Naive thymus-derived CD4-positive, alpha-beta T cell (primary cell): ENCODE measurements at places on chromosomes 16 and 17. TPM values are rescaled to one million over a fixed set of nuclear protein-coding genes. Genes with fewer than 3 reads are reported as not detected.

The CHD9NB gene
- total RNA-seq = not detected

- DNase-seq = no peak
Measured at GRCh38 chr16:69613378-69614154, 47.8 kb downstream of the NFAT5 start.

The RSL1D1 gene
- 255 TPM for total RNA-seq

The ZG16B gene
- 2.3 TPM for total RNA-seq

DNA sequence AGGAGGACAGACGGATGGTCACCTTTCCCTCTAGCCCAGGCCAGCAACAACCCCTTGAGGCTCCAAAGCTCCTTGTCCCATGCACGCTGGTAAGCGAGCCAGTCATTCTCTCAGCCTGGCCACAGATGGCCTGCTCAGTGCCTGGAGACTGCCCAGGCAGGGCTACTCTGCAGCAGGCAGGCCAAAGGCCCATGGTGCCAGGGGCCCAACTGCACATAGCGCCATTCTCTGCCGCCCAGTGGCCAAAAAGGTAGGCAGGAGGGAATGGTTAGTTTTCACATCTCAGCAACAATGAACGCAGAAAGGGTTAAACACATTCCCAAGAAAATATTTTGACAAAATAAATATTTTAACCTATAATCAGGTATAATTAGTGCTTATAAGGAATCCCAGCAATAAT, 7.7 kb upstream of the SREBF1 start:
- DNase-seq = no peak

- no peak for DNase-seq
Measured at GRCh38 chr16:88939245-88939971, 37.6 kb downstream of the CBFA2T3 start.

DNA sequence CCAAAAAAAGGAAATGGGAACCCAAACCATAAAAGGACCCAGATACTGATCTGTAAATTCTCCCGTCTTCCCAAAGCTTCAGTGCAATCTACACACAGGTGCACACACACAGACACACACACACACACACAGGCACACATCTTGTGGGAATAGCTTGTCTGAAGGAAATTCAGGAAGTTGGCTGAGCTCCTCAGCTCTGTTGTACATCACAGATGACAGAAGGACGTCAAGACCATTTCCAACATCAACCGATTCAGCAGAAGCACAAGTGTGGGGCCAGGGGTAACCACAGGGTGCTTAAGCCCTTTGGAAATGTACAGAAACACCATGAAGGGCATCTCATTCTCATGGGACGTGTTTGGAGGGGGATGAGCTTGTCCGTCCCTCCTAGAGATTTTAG, 498.1 kb upstream of the PSMD7 start:
- DNase-seq = no peak

The TP53TG3 gene
- total RNA-seq = not detected

DNA sequence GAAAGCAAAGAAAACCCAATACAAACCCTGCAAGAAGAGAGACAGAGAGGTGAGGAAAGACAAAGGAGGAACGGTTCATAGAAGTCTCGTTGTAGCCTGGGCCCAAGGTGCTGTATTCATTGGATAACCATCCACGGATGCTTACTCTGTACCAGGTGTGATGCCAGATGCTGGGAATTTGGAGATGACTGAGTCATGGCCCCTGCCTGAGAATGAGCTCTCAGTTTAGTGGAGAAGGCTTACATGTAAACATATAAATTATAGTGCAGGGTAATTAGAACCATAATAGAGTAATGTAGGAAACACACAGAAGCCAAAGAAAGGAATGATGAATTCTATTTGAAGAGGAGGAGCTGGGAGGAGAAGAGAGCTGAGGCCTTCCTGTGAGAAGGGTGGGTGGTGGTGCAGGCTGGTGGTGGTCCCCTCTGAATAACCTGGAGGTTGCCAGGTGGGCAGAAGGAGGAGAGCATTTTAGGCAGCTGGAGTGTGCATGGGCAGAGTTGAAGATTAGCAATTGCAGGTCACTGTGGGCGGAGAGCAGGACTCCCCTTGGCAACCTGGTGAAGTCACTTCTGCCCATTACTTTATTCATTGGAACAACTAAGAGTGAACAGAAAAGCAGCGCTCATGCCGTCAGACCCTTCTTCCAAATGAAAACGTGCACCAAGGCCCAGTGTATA, 7.7 kb upstream of the ZG16 start:
- DNase-seq = no peak

GRCh38 chr16:1565083-1565805, 31.8 kb downstream of the TMEM204 start:
- DNase-seq = no peak

DNA sequence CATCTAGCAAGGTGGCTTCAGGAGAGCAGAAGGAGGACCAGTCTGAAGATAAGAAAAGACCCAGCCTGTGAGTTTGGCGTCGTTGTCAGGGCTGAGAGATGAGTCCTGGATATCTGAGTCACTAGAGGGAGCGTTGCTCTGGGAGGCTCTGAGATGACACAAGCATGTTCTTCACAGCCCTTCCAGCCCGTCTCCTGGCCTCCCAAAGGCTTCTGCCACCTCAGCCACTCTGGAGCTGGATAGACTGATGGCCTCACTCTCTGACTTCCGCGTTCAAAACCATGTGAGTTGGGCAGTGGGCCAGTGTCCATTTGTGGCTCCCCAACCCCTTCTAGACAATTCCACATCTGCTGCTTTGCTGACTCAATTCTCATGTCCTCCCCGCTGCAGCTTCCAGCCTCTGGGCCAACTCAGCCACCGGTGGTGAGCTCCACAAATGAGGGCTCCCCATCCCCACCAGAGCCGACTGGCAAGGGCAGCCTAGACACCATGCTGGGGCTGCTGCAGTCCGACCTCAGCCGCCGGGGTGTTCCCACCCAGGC, 2.3 kb downstream of the TGFB1I1 start:
- DNase-seq = no peak

DNA sequence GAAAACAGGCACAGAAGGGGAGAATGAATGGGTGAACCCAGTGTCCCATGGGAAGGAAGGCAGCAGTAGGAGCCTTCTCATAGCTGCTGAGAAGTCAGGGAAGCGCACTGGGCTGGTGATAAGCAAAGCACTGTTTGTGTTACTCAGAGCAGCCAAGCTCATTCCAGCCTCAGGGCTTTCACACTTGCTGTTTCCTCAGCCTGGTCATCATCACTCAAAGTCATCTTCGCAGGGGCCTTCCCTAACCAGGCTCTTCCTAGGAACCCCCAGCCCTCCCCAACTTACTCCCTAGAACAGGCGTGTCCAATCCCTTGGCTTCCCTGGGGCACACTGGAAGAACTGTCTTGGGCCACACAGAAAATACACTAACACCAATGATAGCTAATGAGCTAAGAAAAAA, 32.1 kb upstream of the LONP2 start:
- no peak for DNase-seq

DNA sequence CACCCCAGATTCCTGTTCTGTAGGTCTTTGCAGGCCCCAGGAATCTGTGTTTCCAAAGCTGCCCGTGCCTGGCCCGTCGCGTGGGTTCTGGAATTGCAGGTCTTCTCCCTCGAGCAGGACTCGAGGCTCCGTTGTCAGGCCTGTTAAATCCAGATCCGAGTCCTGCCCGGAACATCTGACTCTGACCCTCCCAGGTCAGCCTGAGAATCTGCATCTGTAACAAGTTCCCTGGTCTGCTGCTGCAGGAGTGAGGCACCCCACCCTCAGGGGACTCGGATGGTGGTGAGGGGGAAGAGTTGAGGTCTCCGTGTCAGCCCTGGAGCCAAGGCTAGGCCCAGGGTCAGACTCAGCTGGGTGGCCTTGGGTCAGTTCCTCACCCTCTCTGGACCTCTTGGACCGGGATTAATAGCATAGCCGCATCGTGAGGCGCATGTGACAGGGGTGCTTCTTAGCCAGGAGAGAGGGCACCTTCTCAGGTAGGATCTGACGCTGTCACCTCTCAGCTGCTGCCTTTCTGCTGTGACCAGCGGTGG, 8.8 kb downstream of the SPIRE2 start:
- DNase-seq = no peak

DNA sequence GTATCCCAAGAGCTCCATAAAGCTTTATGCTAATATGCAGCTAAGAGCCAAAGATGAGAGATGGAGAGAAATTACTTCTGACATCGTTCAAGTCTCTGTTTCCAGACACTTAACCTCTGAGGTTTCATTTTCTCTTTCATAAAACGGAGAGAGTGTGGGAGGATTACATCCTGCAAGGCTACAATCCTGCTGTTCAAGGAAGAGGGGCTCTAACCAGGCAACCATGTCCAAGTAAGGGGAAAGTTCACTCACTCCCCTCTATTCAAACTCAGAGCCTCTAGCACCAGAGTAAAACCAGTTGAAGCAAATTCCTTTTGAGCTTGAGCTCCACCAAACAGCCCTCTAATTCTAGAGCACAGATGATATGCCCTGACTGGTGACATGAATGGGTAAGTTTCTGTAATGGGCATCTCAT, 397.4 kb downstream of the NPIPA8 start:
- no peak for DNase-seq

The CYGB gene
- total RNA-seq = not detected

GRCh38 chr17:18270046-18270931, 9.8 kb downstream of the MIEF2 start:
- no peak for DNase-seq

The GLIS2 gene
- total RNA-seq = 0.51 and 0.53 TPM in 2 replicates

The PIRT gene
- not detected in 2 replicates for total RNA-seq

GRCh38 chr16:228852-229730, at the start of gene LUC7L:
Gene LUC7L (minus strand): TSS chr16:229449. CDS start chr16:229339, 110 bp downstream.
- peak; percentile 78 for DNase-seq

DNA sequence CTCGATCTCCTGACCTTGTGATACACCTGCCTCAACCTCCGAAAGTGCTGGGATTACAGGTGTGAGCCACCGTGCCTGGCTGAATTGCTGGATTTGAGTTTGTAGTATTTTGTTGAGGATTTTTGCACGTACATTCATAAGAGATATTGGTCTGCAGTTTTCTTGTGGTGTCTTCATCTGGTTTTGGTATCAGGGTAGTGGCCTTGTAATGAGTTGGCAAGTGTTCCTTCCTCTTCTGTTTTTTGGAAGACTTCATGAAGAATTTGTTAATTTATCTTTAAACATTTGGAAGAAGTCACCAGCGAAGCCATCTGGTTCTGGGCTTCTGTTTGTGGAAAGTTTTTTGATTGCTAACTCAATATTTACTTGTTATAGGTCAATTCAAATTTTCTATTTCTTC, 26.9 kb downstream of the SPNS3 start:
- no peak for DNase-seq

The PNMT gene
- total RNA-seq = 0.89 TPM

DNA sequence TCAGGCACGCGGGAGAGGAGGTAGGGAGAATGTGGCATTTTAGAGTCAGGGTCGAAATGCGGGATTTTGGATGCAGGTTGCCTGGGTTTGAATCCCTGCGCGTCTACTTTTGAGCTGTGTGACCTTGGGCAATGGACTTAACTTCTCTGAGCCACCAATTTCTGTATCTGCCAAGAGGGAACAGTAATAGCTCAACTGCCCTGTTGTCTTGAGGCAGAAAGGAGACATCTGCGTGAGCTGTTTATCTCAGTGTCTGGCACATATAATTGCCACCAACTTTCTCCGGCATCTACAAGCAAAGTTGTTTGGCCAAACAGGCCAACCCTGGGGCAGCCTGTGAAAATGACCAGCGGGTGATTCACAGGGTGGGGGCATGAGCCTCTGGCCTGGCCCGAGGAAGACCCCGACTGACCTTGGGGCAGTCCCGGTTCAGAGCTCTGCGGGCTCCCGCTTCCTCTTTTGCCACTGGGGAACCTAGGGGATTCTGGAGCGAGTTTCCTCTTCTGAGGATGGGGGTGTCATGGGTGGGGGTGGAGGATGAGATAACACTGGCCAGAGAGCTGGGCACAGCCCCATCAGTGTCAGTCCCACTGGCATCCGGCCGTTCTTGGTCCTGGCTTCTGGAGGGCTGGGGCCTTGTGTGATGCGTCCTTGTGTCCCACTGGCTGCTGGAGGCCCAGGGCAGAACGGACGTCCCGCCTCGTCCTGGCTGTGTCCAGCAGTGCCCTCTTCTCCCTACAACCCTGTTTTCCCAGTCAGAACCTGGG, 1.3 kb downstream of the SNN start:
- no peak for DNase-seq

DNA sequence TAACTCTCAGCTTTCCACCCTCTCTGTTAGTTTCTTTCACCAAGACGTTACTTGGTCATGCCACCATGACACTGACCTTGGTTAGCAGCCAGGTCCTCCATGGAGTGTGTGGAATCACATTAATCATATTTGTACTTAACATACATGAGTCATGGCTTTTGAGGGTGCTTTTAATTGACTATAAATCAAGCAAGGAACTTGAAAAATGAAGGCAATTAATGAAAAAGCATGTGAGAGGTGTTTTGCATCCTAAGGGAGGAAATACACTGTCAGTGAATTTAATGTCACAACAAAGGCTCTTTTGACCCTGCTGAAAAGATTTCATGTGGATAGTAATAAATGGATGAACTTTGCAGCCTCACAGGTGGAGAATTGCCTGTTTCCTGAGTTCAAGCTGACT, 240.7 kb downstream of the CDH13 start:
- DNase-seq = no peak

DNA sequence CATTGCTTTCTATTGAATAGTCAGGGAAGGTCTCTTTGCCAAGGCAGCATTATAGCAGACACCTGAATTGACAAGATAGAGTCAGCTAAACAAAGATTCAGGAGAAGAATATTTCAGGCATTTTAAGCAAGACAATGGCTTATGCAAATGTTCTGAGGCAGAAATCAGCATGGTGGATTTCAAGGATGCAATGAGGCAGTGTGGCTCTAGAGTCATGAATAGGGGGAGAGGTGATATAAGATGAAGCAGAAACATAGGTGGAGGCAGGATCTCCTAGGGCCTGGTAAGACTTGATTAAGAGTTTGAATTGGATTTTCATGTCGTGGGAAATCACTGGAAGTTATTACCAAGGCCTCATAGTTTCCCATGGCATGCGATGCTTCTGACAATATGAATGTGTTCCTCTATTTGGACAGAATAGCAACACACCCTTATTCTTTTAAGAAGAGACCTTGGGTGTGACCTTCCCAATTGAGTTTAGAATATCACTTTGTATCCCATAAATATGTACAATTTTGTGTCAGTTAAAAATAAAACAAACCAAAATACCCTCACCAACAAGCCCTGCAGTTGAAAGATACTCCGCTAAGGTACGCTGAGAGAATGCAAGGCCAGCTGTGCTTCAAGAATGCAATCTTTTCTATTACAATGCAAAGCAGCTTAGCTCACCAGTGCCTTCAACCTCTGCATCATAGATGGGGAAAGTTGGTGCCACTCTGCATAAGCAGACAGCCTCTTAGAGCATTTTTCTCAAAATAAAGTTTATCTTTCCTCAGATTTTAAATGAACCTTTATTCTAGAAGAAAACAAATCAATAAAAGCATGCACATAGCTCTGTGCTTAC, 139.6 kb upstream of the SALL1 start:
- no peak for DNase-seq

The ASPA gene
- total RNA-seq = not detected

DNA sequence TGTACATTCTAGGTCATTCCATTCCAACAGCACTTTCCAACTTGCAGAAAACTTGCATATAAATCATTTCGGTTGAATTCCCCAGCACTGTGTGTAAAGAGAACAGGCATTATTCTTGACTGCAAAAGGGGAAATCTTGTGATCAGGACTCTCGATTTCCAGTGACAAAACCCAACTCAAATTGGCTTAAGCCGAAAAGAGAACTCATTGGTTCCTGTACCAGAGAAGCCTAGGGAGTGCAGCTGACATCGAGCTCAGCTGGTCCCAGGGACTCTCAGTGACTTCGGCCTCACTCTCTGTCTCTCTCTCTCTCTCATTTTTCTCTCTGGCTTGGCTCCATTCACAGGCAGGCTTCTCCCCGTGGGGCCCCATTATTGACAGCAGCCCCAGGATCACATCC, 30.7 kb downstream of the CD300LF start:
- DNase-seq = no peak
